ENCODE measurements at places on chromosomes 2 and 18.

- DNase-seq: no peak
Measured at GRCh38 chr2:212936572-212936971, 214.8 kb downstream of the IKZF2 start.

GRCh38 chr2:241228081-241228859 lies 39.8 kb downstream of the ANO7 start:
- no peak for DNase-seq

- no peak for DNase-seq
Measured at GRCh38 chr18:11215216-11215615, 65.8 kb upstream of the PIEZO2 start.

DNA sequence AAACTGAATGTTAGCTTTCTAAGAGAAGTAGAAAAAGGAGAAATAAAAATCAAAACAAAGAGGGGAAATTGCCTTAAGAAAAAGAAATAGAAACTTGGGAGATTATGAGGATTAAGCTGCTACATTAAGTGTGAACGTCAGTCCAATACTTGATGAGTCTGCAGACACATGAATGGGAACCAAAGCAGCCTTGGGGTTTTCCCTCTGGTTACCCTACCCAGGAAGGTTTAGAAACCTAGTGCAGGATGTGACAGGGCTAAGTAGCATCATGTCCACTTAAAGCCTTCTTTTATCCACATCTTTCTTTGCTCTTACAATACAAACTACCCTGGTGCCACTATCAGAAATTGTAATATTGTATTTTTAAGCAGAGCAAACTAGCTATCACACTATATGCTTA lies 22.3 kb downstream of the SLC35F5 start:
- no peak for DNase-seq

DNA sequence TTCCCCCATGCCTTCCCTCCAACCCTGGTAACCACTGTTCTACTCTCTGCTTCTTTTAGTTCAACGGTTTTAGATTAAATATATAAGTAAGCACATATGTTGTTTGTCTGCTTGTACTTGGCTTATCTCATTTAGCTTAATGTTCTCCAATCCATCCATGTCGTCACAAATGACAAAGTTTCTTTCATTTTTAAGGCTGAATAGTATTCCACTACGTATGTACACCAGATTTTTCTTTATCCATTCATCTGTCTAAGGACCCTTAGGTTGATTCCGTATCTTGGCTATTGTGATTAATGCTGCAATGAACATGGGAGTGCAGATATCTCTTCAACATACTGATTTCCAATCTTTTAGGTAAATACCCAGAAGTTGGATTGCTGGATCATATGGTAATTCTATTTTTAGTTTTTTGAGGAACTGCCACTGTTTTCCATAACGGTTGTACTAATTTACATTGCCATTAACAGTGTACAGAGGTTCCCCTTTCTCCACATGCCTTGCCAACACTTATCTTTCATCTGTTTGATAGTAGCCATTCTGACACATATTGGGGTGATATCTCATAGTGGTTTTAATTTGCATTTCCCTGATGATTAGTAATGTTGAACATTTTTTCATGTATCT lies 8.1 kb downstream of the ASB3 start:
- no peak for DNase-seq

GRCh38 chr2:140567734-140568133 lies 1563.1 kb downstream of the LRP1B start:
- peak; percentile 53 for DNase-seq

- no peak for DNase-seq
Measured at GRCh38 chr18:57095884-57096283, 51.0 kb upstream of the BOD1L2 start.

DNA sequence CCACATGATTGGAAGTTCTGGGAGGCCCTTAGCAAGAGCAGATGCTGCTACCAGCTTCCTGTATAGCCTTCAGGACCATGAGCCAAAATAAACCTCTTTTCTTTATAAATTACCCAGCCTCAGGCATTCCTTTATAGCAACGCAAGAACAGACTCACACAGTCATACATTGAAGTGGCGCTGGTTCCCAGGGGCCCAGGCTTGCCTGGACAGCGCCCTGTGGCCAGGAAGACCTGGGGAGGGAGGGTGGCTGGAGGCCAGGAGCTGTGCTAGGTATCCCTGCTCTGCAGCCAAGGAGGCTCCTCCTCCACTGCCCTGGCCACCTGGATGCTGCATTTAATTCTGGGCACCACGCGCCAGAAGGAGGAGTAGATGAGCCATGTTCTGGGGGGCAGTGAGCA lies 98.1 kb downstream of the AGAP1 start:
- no peak for DNase-seq

GRCh38 chr2:152929628-152930027 lies 211.2 kb downstream of the ARL6IP6 start:
- DNase-seq: no peak

DNA sequence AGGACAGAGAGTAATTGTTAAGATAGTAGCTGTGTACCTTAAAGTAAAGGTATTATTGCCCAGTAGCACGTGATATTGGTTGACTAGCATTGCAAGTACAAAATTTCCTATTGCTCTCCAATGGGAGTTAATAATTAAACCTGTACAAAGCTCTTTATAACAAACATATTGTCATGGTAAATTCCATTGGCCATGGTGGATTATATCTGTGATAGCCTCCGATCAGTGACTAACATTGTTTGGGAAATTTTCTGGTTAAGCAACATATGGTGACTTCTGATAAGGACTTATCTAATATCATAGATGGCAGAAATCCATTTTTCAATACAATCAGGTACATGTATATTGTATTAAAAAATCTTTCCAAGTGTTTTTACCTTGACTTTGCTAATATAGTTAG lies 360.8 kb downstream of the DCC start:
- no peak for DNase-seq

DNA sequence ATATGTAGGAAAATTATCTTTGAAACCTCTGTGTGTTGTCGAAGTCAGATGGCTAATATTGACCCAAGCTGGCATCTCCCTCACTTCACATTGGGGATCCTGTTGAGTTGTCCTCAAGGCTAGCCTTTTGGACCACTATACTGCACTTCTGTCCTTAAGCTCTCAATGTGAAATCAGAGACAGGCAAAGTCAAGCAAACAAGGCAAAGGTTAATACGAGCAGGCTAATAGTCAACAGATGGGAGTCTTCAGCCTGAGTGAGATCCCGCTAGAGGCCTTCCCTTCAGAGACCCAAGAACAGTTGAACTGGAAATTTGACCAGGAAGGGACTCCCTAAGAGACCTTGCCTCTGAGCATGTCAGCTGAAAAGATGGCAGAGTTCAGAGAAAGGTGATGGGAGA lies 475.4 kb downstream of the PARD3B start:
- no peak for DNase-seq

Data from RKO (cell line).